ENCODE measurements at places on chromosomes 12 and 14.

DNA sequence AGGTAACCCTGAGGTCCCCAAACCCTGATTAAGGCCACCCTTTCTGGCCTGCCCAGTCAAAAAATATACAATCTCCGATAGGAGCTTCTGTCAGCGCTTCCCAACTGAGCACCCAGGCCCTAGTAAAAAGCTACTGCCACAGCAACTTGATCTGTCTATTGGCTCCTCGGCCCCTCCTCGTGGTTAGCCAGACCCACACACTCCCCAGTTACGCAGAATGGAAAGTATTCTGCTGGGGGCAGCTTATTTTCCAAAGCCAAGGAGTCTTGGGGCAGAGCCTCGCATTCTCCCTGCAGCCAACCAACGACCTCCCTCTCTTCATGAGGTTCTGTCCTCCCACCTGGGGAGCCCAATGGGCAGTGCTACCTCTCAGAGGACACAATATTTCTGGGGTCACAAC, 32.1 kb downstream of the FMNL3 start:
- DNase-seq, result no peak

GRCh38 chr14:87411370-87411769, 581.6 kb downstream of the GALC start:
- no peak for DNase-seq

DNA sequence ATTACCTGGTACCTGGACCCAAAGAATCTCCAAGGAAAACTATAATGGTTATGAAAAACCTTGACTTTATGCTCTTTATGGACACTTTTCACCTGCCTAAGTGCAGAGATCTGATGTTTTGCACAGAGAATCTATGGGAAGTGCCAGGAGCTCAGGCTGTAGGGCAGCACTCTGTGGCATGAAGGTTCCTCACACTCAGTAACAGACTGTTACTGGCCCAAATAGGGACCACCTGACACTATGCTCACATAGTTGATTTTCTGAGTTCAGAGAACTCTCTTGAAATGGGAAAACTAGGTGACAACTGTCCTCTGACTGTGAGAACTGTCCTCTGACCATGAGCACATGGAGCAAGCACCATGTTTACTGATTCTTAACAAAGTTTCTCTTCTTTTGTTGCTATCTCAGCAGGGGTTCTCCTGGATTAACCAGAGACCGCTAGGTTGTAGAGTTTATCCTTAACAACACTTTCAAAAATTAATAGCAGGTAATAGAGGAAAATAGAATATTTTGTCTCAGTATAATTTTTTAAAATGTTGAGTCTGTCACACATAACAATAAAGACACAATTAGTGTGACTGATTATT, 101.6 kb downstream of the STXBP6 start:
- DNase-seq, result no peak

- DNase-seq, result no peak
These were observed 2.8 kb downstream of the RXYLT1 start for GRCh38 chr12:63782466-63782865.

DNA sequence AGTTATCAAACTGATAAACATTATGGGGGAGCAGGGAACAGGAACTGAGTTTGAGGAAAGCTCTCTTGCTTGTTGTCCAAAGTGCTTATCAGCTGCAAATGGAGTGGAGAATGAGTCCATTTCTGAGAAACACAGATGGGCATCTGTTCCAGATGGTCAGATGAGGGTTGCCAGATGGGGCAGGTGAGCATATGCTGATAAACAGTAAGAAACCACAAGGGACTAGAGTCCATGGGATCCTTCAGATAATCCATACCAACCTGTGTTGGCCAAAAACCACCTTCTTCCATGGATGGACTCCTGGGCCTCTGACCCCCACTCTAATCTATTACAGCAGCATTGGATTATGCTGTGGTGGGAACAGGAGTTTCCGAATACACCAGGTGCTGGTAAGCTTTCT, 38.3 kb downstream of the GNS start:
- DNase-seq, result no peak

DNA sequence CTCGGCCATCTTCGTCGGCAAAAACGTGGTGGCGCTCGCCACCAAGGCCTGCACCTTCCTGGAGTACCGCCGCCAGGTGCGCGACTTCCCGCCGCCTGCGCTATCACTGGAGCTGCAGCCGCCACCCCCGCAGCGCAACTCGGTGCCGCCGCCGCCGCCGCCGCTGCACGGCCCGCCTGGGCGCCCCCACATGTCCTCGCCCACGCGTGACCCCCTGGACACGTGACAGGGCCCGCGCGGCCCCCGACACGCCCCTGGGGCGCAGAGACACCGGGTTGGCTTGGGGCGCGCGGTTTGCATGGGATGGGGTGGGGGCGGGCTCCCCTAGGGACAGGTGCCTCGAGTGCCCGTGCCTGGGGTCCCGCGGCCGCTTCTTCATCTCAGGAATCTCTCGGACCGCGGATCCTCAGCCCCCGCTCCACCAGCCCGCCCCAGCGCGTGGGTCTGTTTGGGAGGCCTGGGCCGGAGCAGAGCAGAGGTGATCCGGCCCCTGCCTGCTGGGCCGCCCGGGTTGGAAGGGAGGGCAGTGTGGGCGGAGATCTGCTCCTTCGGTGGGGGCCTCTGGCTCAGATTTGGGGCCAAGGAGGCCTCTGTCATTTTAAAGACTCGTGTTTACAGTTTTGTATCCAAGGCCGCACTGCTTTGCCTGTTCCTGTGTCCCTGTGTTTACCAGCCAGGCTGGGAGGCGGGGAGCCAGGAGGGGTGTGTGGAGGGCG, 3.3 kb downstream of the TMEM121 start:
- DNase-seq, result no peak

- DNase-seq, result no peak
These were observed 15.6 kb downstream of the ZNF839 start for GRCh38 chr14:102335163-102335562.

DNA sequence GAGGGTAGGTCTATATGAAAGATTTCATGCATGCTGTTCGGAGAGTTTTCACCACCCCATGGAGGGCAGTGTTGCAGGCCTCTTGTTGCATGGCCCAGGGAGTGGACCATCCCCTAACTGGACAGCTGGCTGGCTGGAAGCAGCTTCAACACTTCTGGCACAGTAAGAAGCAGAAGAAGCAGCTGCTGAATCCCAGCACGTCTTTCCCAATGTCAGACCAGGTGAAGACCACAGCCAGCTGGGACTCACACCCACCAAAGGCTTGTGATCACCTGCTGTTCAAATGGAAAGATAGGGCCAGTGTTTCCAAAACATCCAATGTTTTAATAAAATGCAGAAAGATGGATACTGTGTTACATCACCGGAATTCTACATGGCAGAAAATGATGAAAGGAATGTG, 1423.6 kb downstream of the AACS start:
- DNase-seq, result no peak

DNA sequence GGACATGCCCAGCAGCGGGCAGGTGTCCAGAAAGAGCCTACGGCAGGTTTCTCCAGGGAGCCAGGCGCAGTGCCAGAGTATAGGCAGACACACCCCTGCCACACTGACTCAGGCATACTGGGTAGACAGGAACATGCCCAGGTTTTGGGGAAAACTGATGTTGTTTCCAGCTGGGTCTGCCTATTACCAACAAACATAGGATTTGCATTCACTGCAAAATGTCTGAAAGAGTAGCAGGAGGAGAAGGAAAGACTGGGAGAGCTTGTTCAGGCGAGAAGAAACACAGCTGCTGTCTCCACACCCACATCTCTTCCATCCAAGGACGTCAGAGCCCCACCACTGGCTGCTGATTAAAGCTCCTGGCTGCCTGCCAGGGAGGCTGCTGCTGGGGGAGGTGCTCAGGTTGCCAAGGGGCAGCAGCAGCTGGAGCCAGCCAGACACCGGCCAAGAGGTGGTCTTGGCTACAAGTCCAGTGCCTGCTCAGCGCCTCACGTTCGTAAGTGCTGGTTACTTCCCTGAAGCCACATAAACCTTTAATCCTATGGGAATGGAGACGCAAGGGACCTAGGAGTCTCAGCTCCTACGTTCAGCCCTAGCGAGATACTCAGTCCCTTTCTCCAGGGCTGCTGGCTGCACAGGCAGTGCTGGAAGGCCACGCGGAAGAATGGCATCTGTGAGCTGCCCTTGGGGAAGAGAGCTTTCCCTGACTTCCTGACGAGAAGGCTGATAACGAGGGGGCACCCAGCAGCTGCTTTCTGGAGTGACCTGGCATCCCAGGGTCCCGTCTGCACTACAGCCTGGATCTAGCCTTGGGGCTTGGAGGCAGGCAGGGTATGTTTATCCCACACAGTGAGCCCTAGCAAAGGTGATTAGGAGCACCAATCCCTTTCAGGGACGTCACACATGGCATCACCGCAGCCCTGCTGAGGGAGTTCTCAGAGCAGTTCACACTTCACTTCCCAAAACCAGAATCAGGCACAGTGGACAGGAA, 58.1 kb downstream of the PLEKHG3 start:
- no peak for DNase-seq

GRCh38 chr14:42683707-42684106, 1077.0 kb downstream of the LRFN5 start:
- DNase-seq, result no peak

DNA sequence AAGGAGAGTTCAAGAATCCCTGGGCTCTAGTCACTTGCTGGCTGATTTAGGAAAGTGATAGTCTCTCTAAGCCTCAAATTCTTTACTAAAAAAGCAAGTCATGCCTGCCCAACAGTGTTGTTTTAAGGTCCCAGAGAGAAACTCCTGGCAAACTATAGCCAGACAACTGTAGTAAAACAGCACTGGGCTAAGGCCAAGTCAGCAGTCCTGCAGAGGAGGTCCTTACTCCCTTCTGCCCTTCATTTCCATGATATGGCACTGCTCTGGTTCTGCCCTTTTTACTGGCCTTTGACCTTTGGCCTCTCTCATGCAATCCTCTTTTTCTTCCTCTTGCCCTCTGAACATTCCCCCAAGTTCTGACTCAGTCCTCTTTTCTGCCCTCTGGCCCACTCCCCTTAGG, 74.9 kb downstream of the VWF start:
- no peak for DNase-seq

DNA sequence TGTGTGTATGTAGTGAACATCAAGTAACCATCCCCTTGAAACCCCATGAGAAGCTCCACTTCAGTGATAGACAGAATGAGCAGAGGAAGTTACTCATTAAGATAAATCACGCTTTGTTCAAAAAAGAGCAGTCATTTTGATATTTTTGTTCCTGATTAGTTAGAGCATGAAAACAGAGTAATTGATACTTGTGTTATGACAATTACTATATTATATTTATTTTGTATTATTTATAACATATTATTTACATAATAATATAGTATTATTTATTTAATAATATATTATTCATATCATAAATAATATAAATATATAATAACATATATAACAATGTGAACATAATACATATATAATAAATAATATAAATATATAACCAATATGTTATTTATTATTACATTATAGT, 580.9 kb downstream of the SOX5 start:
- no peak for DNase-seq

GRCh38 chr12:2126676-2127406, 74.1 kb downstream of the CACNA1C start:
- no peak for DNase-seq

DNA sequence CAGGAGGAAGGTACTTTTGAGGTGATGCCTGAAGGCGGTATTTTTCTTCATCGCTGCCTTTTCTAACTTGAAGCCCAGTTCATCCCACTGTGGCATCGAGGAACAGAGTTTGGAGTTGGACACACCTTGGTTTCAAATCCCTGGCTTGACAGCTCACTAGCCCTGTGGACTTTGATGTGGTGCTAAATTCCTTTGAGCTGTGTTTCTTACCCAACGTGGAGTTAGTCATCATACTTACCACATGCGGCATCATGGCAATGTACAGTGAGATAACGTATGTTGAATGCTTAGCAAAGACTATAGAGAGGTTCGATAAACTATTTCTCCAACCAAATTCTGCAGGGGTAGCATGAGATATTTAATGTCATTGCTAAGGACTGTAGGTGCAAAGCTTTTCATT, 3.4 kb downstream of the PLEKHG3 start:
- no peak for DNase-seq

GRCh38 chr14:71586131-71586897, 345.9 kb upstream of the RGS6 start:
- no peak for DNase-seq

- no peak for DNase-seq
These were observed 211.9 kb upstream of the FAR2 start for GRCh38 chr12:28937196-28937595.

GRCh38 chr14:39267608-39268005, 33.9 kb downstream of the MIA2 start:
- peak; percentile 61 for DNase-seq

- DNase-seq, result no peak
These were observed 75.1 kb downstream of the FERMT2 start for GRCh38 chr14:52875707-52876106.

GRCh38 chr12:18430425-18431048, 169.2 kb downstream of the PIK3C2G start:
- DNase-seq, result peak; percentile 22

GRCh38 chr14:100472491-100472890, 114.7 kb downstream of the BEGAIN start:
- DNase-seq, result no peak

DNA sequence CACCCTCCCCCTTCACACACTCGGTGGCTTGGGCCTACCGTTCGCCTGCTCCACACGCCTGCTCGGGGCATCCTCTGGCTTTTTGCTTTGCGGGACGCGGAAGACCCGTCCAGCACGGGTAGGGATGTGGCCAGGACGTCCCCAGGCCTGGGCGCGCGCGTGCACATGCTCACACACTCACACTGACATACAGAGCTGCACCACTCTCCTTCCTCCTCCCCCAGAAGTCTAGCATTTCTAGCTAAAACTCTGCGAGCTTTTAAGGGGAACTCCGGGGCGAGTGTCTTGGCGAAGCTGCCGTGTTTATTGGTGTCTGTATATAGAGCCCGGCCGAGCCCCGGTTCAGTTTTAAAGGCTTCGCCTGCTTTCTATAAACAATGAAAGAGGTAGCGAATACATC, 5.0 kb downstream of the TBX5 start:
- DNase-seq, result no peak

- no peak for DNase-seq
These were observed 791.6 kb downstream of the DIO2 start for GRCh38 chr14:79419571-79420327.

DNA sequence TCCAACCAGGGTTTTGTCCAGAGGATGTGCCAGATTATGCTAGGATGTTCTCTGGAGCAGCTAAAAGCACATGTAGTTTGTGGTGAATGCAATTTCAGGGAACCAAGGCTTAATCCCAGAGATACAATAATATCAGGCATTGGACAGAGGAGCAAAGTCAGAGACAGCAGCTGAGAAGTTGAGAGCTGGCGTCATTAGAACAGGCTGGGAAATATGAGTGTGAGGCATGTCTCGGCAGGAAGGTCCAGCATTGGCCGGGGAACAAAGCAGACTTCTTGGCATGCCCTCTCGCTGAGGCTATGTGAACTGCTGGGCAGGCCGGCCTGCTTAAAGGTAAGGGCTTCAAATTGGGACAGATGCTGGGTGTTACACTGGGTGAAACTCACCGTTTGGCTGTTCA, 125.4 kb downstream of the CAND1 start:
- DNase-seq, result no peak

DNA sequence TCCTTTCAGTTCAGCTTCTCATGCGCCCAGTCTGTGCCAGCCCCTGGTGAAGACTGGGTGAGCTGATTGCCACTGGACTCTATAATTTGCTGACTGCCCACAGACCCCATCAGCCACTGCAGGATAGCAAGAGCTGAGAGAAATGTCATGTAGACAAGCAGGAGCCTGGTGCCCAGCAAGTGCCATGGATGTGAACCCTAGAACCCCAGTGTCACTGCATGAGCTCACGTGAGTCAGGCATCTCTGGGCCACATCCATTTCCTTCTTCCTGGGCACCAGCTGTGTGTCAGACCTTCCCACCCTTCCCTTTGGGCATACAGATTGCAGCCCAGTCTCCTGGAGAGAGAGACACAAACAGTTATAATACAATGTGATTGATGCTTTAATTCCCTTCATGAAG, 73.8 kb downstream of the NTF3 start:
- DNase-seq, result no peak

Data from SW 1271 (cell line).